Stimulated activated CD8-positive, alpha-beta memory T cell treated with anti-CD3 and anti-CD28 coated beads, Interleukin-4, amount 100 ng/mL, for 4 hours (primary cell): ENCODE measurements at places on chromosomes 3 and 15.

DNA sequence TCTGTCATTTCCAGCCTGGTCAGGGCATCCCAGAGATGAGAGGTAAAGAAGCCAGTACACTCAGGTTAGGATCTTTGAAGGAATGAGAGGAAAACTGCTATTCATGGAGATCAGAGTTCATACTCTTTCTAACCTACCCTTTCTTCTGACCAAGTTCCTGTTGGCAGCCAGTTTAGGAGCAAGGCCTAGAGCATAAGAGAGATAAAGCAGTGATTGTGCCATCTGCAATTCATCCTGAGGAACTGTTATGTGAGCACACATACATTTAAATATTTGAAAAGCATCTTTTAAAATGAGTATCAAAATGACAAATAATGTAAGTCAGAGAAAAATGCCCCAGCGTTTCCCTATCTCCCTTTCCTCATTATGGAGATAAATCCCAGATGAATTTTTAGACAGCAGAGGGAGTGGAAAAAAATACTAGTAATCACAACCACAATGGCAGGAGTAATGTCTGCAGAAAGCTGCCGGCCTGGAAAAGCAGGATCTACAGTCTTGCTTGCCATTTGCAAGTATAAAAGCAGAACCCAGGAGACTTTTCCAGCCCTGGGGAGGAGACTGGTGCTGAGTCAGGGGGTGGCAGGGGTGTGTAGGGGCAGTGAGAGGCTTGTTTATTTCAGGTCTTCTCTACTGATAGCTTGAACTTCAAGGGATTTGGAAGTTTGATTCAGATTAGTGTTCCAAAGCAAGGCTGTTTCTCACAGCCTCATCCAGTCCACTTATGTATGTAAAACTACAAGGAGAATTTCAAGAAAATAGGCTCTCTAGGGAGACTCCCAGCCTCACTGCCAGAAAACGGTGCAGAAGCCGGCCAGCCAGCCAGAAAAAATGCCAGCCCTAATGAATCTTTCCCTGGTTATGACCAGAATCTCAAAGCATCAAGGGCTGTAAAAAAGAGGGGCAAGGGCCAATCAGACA is 1052.4 kb downstream of the TUSC7 start:
- no peak for DNase-seq

- DNase-seq = no peak
These were observed 95.7 kb downstream of the TJP1 start for GRCh38 chr15:29726553-29726952.

- no peak for DNase-seq
These were observed 162.3 kb downstream of the TBL1XR1 start for GRCh38 chr3:177034832-177035475.

DNA sequence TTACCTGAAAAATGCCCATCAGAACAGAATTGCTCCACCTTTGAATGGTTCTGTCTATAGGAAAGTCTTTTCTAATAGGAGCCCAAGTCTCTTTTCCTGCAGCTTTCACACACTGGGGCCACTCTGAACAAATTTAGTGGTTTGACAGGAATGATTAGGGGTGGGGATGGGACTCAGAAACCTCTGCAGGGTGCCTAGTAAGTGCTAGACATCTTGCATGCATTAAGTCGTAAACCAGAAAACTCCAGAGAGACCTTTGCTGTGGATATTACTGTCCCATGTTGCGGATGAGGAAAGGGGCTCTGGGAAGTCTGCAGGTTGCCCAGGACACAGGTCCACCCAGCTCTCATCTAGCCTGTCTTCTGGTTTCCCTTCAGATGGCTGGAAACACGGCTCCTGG is 189.7 kb downstream of the OPA1 start:
- DNase-seq = no peak

- DNase-seq = no peak
These were observed 734.5 kb downstream of the ZPLD1 start for GRCh38 chr3:103169289-103169688.

GRCh38 chr3:197186887-197187588 is 111.4 kb downstream of the DLG1 start:
- DNase-seq = no peak

DNA sequence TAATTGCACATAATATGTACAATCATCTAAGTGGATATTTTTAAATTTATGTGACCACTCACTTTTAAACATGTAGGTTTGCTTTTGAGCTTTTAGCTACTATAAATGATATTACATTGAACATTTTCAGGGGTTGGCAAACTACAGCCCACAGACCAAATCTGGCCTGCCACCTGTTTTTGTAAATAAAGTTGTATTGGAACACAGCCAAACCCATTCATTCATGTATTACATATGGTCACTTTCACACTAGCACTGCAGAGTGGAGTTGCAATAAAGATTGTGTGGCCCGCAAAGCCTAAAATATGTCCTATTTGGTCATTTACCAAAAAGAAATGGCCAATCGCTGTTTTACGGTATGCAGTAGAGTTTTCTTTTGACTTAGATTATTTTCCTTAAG is 21.2 kb downstream of the CMTM7 start:
- no peak for DNase-seq

DNA sequence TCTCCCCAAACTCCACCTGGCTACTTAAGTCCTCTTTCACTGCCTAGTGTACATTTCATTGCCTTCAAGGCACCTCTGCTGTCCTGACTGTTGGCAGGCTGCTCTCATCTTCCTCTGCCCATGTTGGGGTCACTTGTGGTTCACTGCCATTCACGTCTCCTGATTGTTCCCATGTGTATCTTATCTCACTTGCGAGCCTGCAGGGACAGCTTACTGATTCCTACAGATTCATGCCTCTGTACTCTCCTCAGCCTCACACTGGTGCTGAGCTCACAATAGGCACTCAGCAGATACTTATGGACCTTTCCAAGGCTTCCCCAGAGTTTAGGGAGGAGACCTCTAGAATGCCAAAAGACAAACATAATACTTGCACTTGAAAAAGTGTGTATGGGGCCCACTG is 28.8 kb upstream of the ANP32A start:
- no peak for DNase-seq

DNA sequence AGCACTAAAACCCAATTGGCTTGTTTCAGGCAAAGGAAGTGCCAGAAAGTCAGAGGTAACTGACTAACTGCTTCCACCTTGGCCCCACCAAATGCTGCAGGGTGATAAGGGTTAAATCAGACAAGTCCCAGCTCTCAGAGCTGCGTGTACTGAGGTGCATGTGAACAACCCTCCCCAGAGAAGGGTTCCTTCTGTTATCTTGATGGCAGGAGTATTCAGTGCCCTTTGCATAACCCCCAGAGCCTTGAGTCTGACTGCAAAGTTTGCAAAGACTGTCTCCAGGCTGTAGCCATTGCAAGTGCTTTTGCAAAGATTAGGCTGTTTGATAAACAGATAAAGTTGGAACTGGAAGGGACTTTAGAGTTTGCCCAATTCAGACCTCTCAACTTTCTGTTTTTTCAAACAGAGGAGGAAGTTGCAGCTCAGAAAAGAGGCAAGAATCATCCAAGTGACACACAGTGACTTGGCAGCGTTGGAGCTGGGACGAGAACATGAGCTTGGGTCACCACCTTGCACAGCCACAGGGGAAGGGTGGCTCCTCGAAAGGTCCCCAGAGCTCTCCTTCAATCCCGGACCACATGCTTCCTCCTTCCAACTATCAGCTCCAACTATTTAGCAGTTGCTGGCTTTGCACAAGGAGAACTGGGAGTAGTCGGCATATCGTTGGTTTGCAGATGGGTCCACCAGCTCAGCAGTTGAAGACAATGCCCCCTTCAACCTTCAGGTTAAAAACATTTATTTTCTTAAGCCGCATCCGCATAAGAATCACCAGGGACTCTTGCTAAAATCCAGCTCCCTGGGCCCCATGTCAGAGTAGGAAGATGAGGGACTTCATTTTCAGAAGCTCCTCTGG is 224.8 kb upstream of the HES1 start:
- no peak for DNase-seq

GRCh38 chr15:83581381-83581780 is 72.5 kb upstream of the ADAMTSL3 start:
- no peak for DNase-seq

GRCh38 chr3:103927896-103928295 is 1438.8 kb upstream of the ALCAM start:
- DNase-seq = no peak
